ENCODE measurements at places on chromosomes 5 and 9.

DNA sequence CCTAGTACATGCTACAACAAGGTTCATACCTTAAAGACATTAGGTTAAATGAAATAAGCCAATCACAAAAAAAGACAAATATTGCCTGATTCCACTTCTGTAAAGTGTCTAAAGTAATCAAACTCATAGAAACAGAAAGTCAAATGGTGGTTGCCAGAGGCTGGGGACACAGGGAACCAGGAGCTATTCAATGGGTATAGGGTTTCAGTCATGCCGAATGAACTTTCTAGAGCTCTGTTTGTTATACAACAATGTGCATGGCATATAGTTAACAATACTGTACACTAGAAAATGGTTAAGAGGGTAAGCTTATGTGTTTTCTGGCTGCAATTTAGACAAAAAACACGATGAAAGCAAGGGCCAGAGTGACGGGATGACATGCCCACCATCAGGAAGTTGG is 70.8 kb upstream of the EGFLAM start:
- no peak for DNase-seq

DNA sequence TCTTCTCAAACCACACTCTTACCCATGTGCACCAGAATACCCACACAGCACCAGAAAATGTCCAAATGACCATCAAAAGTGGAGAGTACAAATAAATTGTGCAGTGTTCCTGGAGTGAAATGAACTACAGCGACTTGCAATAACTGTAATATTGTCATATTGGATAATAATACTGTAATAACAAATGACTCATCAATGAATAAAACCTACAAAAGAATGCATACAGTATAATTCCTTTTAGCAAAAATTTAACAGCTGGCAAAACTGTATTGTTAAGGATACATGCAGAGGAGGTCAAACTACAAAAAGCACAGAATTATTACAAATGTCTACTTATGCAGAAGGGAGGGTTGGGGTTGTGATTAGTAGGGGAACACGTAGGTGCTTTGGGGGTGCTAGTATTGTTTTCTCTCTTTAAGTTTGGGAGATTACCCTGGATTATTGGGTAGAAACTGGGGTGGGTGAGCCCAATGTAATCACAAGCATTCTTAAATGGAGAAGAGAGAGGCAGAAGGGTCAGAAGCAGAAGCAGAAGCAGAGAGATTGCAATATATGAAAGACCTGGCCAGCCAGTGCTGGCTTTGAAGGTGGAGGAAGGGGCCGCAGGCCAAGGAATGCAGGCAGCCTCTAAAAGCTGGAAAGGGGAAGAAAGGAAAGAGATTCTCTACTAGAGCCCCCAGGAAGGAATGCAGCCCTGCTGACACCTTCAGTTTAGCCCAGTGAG is 21.8 kb downstream of the IRF1 start:
- DNase-seq, result no peak

GRCh38 chr5:107990881-107991810 is 320.4 kb upstream of the EFNA5 start:
- no peak for DNase-seq

DNA sequence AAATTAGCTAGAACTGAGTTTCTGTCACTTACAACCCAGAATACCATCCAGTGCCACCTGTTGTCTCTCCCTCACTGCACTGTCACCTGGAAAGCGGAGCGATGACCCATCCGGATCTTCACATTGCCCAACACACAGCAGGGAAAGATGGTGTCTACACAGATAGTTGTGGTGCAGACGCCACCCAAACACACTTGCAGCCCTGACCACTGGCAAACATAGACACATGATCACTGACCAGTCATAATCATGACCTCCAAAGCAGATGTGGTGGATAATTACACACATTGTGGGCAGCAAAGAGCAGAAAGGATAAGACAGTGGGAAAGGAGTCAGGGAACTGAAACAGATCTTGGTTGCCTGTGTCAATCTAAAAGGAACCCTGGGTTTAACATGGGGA is 64.7 kb downstream of the GABBR2 start:
- no peak for DNase-seq

DNA sequence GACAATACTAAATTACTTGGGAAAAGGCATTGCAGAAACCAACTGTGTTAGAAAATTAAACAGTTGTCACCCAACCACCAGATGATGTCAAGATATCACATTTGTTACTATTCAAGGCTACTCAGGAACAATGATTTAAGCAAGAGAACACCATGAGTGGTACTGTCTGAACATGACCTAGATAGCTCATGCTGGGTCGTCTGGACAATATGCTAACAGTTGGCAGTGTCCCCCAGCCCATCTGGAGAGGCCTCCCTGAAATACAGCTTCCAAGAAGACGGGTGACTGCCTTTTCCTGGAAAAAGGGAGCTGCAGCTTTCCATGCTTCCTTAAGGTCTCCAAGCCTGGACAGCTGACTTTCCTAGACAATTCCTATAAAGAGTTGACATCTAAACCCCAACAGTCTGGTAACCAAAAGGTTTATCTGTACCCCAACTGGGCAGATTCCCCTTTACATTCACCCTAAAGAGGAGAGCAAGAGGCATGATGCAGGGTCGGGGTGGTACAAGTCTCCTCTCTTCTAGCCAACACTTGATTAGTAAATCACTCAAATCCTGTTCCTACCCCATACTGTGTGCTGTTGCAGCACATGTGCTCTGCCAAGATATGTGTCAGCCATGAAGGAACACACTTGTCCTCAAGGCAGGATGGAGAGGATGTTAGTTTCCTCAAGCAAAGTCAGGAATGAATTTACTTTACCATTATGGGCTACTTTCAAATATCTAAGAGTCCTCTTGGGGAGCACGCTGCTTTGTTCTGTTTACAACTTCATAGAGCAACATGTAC is 433.0 kb downstream of the PDE4D start:
- peak; percentile 57 for DNase-seq

DNA sequence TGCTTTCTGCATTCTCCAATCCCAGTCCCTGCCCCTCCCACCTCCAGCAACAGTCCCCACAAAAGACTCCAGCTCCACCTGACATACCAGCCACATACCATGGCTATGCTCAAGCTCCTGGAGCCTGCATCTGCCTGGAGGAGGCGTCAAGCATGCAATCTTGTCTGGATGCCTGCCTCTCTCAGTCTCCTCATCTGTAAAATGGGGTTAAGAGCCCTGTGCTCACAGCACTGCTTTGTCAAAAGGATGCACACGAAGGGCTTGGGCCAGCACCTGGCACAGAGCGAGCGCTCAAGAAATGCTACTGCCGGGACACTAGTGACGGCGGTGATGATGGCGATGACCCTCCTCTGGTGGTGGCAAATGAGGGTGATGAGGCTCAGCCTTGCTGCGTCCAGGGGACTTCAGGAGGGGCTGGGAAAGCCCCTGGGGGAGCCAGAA is 202.9 kb upstream of the IER5L start:
- no peak for DNase-seq

GRCh38 chr5:7053125-7053524 is 339.9 kb downstream of the TENT4A start:
- DNase-seq, result no peak

DNA sequence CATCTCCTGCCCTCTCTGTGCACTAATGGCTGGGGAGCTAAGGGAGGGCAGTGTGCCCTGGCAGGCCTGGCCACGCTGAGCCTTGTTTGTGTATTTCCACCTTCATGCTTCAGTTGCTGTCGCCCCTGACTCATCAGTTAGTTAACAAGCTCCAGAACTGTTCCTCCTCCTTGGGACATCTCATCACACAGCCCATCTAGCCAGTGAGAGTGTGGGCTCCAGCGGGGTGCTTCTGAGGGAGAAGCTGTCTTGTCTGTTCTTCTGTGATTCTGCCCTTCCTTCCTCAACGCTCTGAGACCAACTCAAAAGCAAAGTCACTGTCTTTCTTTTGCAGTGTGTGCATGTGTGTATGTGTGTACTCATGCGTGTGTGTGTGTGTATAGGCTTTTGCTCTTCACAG is 58.3 kb upstream of the CPEB4 start:
- peak; percentile 81 for DNase-seq

GRCh38 chr5:32280656-32281081 is 32.1 kb downstream of the MTMR12 start:
- DNase-seq, result no peak

DNA sequence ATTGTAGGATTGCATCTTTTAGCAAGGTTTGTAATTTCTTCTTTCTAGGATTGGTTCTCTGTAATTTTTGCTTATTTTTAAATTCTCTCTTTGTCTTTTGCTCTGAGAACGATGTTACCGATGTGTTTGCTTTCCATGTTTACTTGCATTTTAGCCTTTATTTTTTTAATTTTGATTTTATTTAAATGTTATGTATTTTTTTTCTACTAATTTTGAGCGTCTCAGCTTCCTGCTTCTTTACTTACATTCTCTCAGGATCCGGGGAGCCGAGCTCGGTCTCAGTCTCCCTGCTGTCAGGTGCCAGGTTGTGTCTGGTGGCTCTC is 20.9 kb downstream of the ANXA2R start:
- DNase-seq, result peak; percentile 88

DNA sequence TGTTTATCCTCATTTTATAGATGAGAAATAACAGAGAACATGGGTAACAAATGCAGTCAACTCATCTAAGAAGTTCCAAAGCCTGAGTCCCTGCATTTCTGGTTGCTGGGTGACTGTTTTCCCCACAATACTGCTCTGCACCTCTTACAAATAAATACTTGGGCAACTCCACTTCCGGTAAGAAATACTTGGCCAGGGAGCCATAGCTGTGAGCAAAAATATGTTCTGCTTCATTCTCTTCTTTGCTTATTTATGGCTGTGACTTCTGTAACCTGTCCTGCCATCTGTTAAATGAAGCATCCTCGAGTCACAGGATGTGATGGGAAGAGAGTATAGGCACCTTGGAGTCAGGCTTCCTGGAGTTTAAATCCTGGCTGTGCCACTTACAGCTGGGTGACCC is 49.9 kb downstream of the GDNF start:
- DNase-seq, result no peak

GRCh38 chr5:149740866-149741459 is 10.9 kb downstream of the PPARGC1B start:
- DNase-seq, result peak; percentile 42

DNA sequence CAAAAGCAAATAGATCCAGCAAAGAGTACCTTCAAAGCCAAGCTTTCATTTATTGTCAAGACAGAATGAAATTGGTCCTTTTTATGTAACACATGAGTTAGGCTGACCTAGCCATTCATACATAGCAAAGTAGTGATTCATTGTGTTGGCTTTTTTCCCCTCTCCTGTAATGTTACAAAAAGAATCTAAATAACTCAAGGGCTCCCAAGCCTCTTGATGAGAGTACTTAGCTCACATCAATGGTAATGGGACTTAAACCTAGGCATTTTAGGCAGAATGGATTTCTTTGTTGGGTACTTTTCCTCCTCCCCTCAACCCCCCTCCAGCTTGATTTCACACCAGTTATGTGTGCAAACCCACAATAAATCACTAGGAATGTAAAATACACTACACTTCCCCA is 123.7 kb downstream of the EBF1 start:
- DNase-seq, result no peak

DNA sequence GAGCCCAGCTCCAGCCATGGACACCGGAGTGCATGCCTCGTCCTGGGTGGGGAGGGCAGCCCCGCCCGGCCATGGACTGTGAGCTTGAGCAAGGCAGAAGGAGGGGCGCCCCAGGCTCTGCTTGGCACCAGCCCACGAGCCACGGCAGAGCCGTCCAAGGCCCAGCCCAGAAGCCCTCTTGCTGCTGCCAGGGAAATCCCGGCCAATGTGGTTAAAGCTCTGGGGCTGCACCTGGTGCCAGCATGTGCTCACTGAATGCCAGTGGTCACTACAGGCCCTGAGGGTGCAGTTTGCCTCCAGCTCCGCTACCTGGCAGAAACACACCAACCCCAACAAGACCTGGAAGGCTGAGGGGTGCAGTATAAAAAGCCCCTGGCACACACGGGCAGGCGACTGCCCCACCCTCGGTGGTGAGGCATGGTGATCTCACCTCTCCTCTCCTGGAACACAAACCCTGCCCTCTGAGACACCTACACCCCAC is 11.8 kb downstream of the BRD3 start:
- no peak for DNase-seq

- no peak for DNase-seq
These were observed 212.3 kb downstream of the DOCK8 start for GRCh38 chr9:426976-427375.

All from eye (tissue), 1 donor.